ENCODE measurements at places on chromosomes 6 and 20. TPM values are rescaled to one million over a fixed set of nuclear protein-coding genes. Genes with fewer than 3 reads are reported as not detected.

GRCh38 chr6:84141521-84141920, 85.9 kb downstream of the CEP162 start:
- DNase-seq, result no peak

DNA sequence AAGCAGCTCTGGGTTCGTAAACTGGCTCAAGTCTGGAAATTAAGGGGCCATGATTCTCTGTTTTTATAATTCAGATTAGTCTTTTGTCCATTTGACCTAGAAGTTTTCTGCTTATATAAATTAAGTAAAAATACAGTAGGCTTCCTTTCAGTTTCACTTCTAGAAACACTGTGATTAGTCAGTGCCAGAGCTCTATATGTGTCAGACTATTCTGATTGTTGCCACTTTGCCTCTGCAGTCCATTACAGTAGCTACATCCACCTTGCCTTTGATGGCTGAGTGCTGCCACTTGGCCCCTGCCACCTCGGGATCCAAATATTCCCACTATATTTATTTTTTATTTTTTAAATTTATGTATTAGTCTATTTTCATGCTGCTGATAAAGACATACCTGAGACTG, 7.9 kb downstream of the ZC2HC1B start:
- DNase-seq, result no peak

DNA sequence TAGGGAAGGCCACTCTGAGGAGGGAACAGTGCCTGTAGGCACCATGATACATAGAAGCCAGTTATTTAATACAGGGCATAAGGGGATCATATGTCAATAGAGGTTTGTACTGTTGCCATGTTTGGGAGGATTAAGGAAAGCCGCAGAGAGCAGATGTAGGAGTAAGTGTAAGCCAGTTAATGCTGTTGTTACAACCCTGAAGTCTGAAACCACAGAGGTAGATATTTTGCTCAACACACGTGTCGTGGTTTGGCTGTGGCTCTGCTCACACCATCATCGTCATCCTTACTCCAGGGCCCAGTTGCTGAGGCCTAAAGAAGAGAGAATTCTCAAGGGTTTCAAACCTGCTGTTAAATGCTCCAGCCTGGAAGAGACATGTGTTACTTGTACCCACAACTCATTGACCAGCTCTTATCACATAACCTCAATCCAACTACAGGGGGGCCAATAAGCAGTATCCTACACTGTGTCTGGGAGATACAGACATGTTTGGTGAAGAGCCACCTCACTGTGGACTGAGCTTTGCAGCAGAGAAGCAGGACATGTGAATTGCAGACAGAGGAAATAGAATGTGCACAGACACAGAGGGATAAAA, 31.0 kb upstream of the PSMF1 start:
- DNase-seq, result no peak

DNA sequence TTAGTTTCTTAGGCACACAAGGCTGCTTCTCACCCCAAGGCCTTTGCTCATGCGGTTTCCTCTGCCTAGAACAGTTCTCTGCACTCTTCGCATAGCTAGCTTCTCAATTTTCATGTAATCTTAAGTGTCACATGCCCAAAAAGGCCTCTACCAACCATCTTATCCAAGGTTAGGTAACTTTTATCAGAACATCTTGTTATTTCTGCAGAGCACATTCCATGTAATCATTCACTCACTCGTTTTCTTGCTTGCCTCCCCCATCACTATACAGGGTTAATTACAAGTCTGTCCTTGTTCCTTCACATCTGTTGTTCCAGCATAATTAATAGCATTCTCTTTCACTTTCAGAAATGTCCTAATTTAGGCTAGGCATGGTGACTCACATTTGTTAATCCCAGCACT, 53.8 kb downstream of the NCOA6 start:
- DNase-seq, result no peak

- no peak for DNase-seq
Observed at GRCh38 chr6:107353773-107354382, 105.5 kb downstream of the PDSS2 start.

GRCh38 chr20:47093320-47093966, 198.8 kb downstream of the EYA2 start:
- DNase-seq, result no peak

Gene KCNQ5
- 4.5 TPM for polyA plus RNA-seq

Measured in left lung (tissue), 14 donors.